ENCODE measurements at places on chromosomes 5 and 9. TPM values are rescaled to one million over a fixed set of nuclear protein-coding genes. Genes with fewer than 3 reads are reported as not detected.

CTNND2 gene
- under 0.01 TPM for total RNA-seq

NR2F1 gene
- total RNA-seq: 2.9 TPM

PCDHB4 gene
- total RNA-seq: 0.69 TPM

HTR1A gene
- not detected for total RNA-seq

KIF24 gene
- total RNA-seq: 6.5 TPM
